ENCODE measurements at places on chromosomes 1 and 21.

DNA sequence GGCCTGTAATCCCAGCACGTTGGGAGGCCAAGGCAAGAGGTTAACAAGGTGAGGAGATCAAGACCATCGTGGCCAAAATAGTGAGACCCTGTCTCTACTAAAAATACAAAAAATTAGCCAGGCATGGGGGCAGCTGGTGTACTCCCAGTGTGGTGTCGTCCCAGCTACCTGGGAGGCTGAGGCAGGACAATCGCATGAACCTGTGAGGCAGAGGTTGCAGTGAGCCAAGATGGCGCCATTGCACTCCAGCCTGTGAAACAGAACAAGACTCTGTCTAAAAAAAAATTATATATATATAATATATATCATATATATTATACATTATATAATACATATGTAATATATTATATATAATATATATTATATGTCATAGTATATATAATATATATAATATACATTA is 249.2 kb upstream of the TPTE start:
- DNase-seq, result no peak

DNA sequence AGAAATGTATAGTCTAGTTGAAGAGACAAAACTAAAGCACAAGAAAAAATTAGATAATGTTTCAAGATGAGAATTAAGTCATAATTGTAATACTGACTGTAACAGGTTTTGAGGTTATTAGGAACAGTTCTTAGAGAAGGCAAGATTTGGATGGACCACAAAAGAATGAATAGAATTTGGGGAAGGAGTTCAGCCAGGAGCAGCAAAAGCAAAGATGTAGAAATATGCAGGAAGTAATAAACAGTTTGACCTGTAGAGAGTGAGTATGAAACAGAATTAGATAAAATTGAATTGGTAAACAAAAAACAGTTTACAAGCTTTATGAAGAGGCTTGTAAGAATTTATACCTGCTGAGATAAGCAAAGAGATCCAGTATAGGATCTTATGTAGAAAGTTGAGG is 16.3 kb downstream of the VPS45 start:
- no peak for DNase-seq

DNA sequence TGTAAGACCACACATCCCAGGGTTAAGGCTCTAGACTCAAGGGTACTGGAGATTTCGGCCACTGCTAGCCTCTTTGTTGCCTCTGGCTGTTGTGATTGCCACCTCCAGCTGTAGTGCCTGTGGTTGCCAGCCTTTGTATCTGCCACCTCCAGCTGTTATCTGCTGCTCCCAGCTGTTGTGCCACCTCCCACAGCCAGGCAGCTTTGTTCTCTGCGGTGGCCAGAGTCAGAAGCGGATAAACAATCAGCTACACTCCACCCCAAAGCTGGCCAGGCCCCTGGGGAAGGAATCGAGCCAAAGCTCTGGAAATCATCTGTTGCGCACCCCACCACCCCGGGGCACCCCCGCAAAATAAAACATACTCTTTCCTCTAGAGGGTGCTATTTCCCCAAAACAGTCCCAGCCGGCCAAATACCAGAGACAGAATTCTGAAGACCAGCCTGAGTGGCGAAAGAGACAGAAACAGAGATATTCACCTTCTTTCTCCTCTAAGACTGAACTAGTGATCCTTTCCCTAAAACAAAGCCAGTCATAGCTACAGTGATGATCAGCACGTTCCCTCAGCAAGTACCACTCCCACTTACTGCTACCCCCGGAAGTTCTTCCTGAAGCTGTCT is 14.8 kb upstream of the PIGM start:
- DNase-seq, result peak; percentile 20

- peak; percentile 85 for DNase-seq
Observed at GRCh38 chr1:151371370-151372057, 991 bp downstream of the SELENBP1 start.

DNA sequence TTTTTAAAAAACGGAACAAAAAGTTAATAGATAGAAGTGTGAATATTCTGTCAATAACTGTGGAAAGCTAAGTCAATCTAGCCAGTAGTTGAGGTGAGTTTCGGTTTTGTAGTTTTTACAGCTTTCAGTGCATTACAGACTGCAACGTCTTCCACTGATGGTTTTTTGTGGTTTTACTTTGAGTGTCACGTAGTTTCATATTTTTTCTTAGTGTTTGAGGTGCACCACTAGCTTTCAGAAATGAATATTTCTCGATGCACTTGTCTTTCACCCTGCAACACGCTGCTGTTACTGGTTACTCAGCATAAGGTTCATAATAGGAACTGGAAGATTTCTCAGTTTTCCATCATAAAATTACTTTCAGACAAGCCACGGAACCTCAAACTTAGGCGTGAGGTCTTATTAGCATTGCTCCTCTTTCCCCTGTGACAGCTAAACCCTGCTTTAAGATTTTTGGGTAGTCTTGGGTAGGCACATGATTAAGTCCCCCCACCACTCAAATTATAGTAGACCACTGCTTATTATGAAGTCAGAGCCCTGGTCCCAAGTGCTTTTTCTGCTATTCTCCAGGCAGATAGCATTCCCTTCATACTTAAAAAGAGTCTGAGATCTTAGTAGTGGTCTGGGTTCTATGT is 1412.7 kb downstream of the KCNT2 start:
- no peak for DNase-seq

DNA sequence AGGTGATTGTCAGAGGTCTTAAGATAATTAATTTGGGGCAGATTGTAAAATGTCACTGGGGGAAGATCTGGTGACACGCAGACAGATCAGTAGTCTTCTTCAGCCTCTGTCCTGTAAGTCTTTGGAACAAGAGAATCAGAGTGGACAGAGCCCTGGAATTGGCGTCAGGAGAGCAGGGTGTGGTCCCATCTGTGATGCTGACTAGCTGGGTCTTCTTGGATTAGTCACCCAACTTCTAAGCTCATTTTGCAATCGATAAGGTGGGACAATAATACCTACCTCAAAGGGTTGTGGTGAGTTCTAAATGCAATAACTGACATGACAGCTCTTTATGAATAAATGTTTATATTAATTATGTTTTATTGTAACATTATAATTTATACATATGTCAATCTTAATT is 4.8 kb downstream of the FASLG start:
- DNase-seq, result no peak

GRCh38 chr1:81231729-81232038 is 569.0 kb upstream of the ADGRL2 start:
- no peak for DNase-seq

- no peak for DNase-seq
Observed at GRCh38 chr1:176558561-176558960, 95.6 kb downstream of the PAPPA2 start.

- DNase-seq, result peak; percentile 91
Observed at GRCh38 chr21:37916310-37917051, at the start of gene KCNJ6. KCNJ6 (minus strand) TSS chr21:37916457; CDS start chr21:37840682, 75,775 bp downstream.

- DNase-seq, result no peak
Observed at GRCh38 chr1:119688810-119689209, 22.9 kb upstream of the PHGDH start.

DNA sequence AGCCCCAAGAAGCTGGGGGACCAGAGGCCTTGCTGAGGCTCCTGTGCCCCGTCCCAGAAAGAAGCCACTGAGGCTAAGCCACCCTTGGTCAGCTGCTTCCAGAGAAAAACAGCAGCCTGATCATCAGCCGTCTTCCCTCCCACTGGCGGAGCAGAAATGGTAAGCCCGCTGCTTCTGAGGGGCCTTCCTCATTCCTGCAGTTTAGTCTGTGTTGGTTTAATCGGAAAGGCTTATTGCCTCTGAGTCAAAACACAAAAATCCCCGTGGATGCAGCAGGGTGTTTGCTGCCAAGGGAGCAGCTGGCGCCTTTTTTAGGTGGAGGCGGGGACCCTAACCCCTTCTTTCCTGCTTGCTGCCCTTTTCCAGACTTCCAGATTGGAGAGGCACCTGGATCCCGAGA is 33.9 kb downstream of the SPSB1 start:
- peak; percentile 8 for DNase-seq

GRCh38 chr1:234958706-234959657 is 169.7 kb downstream of the TOMM20 start:
- no peak for DNase-seq

- no peak for DNase-seq
Observed at GRCh38 chr1:82485591-82486369, 685.0 kb downstream of the ADGRL2 start.

DNA sequence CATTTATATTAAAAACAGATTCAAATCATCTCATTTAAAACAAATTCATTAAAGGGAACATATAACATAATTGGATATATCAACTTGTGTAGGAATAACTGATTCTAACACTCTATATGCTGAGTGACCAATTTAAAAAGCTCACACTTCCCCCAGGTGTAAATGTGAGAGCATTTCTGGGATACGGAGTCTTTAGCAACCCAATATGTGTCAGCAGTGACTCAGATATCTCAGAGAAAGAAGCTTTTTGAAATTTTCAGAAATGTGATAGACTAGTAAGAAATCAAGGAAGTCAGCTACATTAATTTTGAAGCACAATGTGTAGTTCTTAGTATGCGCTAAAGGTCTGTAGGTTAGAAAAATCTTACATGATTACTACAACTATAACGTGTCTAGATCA is 87.9 kb upstream of the SERTAD4 start:
- no peak for DNase-seq

DNA sequence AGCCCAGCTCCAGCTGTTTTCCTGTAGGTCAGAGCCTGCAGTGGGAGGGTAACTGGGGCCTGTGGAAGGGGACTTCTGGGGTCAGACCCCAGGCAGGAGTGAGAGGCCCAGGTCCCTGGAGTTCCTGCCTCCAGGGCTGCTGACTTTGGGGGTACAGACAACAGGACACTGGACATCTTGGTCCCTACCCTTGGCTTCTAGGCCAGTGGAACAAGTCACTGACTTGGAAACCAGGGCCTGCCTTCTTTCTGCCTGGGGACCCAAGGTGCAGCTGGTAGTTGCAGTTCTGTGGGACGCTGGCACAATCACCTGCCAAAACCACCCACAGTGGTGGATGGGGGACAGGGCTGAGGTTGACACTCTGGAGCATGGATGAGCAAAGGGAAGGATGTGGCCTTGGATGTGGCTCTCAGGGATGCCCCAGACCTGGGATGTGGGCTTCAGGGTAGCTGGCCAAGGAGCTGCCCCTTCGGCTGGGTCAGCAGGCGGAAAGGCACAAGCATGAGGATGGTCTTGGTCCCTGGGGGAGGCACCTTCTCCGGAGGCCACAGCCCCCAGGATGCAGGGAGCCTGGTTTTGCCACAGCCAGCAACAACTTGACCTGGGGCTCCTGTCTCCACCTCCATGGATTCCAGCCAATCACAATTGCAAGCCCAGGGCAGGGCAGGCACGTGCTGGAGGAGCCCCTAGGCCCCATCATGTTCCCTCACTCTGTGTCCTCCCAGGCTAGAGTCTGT is 5.8 kb downstream of the JMJD4 start:
- no peak for DNase-seq

DNA sequence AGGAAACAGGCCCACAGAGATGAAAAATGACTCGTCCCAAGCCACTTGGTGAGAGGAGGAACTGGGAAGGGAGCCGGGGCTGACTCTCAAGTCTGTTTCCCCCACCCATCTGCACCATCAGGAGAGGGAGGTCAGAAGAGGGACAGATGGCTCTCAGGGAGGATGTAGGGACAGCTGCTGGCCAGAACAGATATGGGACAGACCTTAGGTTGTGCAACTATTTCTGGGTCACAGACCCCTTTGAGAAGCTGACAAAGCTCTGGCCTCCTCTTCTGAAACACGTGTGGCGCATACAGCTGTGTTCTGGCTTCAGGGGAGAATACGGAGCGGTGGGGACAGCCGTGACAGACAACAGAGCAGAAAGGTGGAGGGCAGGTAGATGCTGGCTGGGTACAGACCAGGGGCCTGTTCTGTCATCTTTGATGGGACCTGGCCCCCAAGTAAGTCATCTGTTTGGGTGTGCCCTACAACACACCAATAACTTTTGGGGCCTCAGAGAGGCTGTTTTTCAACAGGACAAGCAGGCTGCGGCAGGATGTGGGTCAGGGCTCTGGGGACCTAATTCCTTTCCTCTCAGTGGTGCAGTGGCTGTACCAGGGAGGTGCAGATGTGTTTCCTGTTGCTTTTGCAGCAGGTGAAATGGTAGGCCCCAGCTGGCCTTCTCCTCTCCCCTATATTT is 7.3 kb downstream of the SH3BGRL3 start:
- DNase-seq, result no peak

GRCh38 chr1:219498666-219499065 is 114.2 kb downstream of the ZC3H11B start:
- no peak for DNase-seq

DNA sequence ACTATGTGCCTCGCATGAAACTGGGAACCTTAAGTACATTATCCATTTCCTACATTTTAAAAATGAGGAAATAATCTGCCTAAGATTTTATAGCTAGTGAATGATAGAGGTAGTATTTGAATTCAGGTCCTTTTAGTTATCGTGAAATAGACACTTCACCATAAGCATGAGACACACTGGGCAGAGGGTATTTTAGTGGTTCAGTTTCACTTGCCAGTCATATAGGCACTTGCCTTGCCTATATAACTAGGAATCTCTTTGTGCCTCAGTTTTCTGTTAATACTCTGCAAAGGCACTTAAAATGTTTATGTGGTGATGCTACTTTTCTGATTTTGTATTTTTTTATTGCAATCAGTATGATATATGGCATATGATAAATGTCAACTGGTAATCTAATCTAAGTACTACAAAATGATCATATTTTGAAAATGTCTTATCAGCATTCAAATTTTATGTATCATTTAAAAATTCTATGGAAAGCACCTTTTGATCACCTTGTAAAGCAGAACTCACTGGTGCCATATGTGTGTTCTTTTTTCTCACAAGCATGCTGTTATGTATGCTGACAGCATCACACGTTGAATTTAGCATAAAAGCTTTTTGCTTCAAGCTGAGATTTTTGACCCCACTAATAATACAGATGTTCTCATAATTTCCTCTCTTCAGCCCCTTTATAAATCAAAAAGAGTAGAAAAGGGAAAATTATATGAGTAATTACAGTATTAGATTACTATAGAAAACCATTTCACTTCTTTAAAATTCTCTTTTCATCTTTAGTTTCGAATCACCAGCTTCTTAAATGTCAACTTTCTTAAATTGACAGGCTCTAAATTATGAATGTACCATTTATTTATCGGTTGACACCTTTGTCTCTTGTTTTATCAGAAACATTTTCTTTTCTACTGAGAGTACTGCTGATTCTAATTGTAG is 52.6 kb downstream of the RPS6KC1 start:
- DNase-seq, result no peak

DNA sequence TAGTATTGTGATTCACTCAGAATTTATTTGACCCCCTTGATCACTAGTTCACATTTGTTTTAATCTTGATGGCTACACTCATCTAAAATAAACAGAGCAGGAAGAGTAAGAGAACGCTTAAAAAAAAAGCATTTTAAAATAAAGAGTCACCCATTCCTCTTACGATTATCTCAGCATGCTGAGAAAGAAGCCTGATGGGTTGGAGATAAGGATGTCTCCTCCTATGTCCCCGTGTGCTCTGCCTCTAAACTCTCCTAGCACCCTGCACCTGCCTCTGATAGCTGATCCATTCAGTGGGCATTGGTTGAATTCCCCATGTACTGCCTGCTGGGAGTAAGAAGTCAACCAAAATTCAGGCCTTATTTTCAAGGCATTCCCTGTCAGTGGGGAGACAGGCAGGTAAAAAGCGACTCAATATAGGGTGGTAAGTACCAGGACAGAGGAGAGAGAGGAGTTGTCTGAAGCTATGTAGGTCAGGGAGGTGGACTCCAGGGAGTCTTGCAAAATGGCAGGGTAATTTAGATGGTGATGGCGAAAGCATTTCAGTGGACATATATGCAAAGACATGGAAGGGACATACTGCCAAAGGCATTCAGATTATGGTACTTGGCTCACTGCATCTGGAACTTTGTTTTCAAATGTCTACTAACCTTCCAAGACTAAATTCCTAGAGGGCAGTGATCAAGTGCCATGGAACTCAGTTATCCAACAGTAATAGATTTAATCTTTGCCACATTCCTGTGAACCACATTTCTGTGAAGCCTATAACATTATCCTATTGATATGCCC is 18.4 kb downstream of the ELAVL4 start:
- no peak for DNase-seq
